ENCODE measurements at places on chromosomes 11 and 22.
A peak's percentile ranks its signal among the peaks of the same experiment; 100 is the strongest.

GRCh38 chr11:75355051-75355450 is 3.6 kb upstream of the ARRB1 start:
- no peak for DNase-seq

GRCh38 chr11:123719452-123719851 is 22.0 kb downstream of the ZNF202 start:
- DNase-seq, result no peak

- no peak for DNase-seq
Observed at GRCh38 chr22:50502628-50503474, 4.7 kb downstream of the LMF2 start.

DNA sequence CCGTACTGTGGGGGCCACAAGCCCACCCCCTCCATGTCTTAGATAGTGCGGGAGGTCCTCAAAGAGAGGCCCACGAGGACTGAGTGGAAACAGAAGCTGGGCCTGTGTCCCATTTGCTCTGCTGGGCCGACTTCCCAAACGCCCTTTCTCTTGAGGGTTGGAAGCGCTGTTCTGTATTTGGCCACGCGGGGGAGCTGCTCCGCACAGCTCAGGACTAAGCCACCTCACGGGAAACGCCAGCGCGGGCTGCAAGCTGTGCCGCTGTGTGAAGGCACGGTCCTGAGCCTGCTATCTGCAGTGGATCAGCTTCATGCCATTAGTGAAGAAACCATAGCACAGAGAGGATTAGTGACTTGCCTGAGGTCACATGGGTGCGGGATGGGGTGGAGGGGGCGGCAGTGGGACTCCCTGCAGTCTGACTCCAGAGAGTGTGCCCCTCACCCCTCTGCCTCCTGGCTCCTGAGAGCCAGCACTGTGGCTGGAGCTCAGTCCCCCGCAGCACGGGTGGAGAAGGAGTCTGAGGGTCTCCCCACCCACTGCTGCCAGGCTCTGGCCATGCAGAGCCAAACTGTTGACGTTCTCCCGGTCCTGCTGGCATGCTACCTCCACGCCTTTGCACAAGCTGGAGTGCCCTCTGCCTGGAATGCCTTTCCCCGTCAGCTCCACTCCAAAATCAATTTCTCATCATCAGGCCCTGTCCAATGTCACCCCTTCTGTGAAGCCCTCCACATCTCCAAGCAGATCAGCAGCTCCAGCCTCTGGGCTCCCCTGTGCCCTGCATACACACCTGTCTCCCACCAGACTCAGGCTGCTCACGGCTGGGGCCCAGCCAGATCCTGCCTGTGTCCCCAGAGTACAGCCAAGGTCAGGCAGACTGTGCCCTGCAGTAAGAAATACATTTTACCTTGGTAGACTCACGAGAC is 51.5 kb upstream of the LRRC32 start:
- peak; percentile 77 for DNase-seq

DNA sequence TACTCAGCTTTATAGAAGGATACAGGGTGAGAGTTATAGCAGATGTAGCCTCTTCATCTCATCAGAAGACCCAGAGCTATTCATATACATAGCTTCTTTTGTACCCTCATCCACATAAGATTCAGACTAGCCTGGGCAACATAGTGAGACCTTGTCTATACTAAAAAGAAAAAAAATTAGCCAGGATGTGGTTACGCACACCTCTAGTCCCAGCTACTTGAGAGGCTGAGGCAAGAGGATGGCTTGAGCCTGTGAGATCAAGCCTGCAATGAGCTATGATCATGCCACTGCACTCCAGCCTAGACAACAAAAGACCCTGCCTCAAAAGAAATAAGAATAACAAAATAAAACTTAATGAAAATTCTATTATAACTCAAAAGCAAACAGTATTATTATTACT is 36.7 kb upstream of the B3GNT6 start:
- no peak for DNase-seq

- DNase-seq, result peak; percentile 36
Observed at GRCh38 chr11:20337526-20338154, 25.9 kb upstream of the HTATIP2 start.

- no peak for DNase-seq
Observed at GRCh38 chr11:92766698-92767097, 202.8 kb upstream of the MTNR1B start.

GRCh38 chr11:834371-835316 is 1.9 kb downstream of the CD151 start:
- no peak for DNase-seq

GRCh38 chr11:123179586-123179985 is 15.5 kb downstream of the CLMP start:
- DNase-seq, result no peak

GRCh38 chr11:29432719-29433325 is 584.0 kb downstream of the KCNA4 start:
- peak; percentile 2 for DNase-seq

DNA sequence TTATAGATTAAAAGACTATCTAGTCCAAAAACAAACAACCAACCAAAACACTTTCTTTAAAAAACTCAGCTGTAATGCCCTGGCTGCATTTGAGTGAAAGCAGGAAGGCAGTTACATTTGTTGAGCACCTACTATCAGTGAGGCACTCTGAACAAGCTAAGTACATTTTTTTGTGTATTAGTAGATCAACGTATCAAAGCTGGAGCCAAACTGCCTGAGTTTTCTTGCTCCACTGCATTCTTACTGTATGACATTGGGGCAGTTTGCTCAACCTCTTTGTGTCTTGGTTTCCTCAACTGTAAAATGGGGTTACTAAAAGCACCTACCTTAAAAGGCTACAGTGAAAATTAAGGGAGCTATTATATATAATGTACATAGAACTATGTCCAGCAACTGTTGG is 22.0 kb downstream of the COA4 start:
- DNase-seq, result no peak

DNA sequence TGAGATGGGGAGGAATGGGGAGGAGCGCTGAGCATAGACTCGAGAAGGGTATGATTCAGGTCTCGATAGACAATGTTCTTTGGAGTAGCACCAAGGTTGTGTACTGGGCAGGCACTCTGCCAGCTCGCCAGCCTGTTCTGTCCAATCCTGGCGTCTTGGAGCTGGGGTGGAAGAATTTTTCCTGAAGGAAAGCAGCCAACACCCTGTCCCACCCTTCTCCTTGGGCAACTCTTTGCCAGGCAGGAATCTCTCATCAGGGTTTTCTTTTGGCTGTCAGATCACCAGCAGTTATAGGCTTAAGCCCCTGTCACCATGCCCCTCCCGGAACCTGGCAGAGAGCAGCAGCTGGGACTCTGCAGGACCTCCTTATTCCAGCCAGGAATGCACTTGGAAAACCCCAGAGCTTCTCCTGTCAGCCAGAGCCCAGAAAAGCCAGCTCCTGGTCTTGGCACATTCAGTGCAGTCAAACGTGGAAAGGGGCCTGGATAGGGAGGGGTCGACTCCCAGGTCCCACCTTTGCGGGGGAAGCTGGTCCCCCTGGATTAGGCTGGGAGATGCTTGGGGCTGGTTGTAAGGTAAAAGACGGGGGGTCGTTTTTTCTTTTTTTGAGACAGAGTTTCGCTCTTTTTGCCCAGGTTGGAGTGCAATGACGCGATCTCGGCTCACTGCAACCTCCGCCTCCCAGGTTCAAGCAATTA is 14.4 kb upstream of the SPTBN2 start:
- no peak for DNase-seq

DNA sequence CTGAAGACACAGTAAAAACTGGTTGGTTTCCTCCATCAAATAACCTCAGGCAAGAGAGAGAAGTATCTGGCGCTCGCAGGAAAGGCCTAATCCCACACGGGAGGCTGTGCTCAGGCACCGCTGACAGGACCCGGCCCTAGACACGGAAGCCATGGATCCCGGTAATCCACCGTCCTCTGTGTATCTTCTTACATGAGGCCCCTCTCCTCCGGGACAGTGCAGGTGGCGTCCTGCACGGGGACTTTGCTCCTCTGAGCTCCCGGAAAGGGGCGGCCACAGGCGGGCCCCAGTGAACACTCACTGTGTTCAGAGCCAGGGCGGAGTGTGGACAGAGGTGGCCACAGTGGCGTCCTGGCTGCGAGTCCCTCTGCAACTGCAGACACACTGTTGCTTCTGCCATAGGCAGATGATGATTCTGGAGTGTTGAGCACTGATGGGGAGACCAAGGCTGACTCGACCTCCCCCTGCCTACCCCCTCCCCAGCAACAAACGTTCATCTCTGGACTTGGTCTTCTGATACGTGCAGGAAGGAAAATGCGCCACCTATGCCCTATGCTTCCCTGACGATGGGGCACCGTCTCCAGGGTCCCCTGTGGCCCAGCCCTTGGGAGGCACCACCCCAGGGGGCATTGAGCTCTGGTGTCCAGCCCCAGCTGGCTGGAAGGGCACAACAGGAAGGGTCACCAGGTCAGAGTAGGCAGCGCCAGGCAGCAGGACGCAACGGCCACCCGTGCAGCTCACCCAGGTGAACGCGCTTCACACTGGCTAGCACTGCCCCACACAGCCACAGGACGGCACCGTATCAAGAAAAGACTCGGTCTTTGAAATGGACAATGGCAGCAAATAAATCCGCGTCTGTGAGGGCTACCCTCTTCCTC is 95.7 kb downstream of the TRMU start:
- no peak for DNase-seq

- DNase-seq, result no peak
Observed at GRCh38 chr11:132472411-132473172, 1059.7 kb downstream of the OPCML start.

GRCh38 chr11:107590460-107591377 is at the start of gene ELMOD1:
Gene ELMOD1 (plus strand): TSS chr11:107591147. CDS start chr11:107618190, 27,043 bp downstream.
- peak; percentile 24 for DNase-seq

Data from GM12865 (cell line).